ENCODE measurements at places on chromosomes 7 and 10.

DNA sequence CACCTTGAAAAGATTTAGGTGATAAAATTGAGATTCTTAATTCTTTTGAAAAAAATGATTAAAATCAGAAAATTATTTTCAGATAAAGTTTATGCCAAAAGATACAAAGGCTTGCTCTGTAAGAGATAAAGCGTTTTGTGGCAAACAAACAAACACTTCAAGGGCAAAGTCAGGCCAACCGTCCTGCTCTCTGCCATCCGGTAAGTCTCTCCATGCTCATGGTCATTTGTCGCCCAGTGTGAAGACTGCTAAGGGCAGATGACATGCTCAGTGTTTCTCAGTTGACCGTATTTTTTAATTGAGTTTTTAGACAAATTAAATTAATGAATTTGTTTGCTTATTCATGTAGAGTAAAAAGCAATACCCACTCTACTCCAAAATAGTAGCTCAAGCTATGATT lies 60.0 kb downstream of the PTPRE start:
- no peak for DNase-seq

- no peak for DNase-seq
Observed at GRCh38 chr10:51251110-51251509, 176.8 kb downstream of the PRKG1 start.

DNA sequence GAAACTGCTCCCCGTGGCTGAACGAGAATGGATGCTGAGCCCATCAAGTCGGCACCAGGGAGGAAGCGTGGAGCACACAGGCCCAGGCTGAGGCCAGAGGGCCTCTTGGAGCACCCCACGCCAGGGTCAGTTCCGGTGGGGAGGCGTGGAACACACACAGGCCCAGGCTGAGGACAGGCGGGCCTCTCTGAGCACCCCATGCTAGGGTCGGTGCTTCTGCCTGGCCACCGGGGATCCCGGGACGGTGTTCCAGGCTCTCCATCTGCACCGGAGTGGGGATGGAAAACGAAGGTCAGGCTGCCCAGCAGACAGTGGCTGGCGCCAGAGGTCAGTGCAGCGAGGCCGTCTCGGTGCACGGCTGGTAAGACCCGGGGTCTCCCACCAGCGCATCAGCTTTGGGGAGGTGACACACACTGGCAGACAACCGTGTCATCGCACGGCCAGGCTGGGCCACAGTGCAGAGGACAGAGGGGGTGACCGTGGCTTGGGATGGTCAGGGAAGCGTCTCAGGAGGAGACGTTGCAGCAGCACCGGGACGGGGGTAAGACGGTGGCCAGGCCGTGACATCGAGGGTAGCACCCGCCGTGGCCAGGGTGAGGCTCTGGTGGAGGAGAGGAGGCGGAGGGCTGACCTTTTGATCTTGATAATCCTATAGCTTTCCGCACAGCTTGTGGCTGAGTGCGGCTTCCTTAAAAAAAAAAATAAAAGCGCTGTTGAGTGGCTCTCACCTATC lies 203.9 kb downstream of the ELFN1 start:
- DNase-seq, result no peak

DNA sequence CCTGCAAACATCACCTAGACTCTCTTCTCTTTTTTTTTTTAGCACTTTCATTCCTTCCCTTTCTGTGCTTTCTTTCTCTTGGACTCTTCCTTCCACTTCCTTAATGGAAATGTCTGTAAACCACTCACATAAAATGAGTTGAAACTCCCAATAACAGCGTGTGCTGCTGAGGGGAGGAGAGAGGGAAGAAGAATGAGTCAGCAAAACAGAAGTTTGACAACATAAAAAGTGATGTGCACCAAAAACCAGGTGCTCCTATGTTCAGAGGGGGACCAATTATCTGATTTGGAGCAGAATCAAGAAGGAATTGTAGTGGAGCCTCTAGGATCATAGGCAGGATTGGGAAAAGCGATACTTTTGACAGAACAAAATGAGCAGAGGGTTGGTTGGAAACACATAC lies 712.1 kb upstream of the IGFBP3 start:
- DNase-seq, result no peak

DNA sequence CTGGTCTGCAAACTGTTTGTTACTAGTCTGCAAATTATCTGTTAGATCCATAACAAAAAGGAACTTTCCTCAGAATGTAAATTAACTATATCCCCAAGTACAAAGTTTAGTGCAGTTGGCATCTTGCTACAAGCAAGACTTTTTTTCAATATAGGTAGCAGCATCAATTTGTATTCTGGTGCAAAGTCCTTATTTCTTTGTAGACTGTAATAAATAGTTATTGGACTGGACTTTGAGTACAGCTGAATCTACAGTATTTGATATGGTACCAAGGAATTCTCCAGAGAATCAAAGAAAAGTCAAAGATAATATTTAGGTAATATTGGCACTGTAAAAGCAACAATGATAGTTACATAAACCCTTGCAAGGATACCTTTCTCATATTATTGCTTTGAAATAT lies 89.6 kb downstream of the EXOC6 start:
- no peak for DNase-seq

DNA sequence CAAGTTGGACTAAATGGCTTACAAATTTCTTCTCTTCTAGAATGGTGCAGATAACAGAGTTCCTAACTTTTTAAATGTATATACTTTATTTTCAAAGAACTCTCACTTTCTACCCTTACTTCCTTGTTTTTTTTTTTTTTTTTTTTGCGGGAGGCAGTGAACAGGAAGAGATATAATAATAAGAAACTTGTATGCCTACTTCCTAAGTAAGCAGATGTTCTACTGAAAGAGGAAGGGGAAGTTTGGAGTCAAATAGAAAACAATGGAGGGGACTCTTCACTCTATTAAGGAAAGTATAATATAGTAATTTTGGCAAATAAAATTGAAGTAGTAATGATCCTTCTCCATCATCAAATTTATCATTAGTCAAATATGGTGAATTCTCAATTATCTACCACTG lies 754.0 kb downstream of the KCNMA1 start:
- no peak for DNase-seq

Measured in H1 (cell line).